Stimulated activated CD4-positive, alpha-beta T cell treated with anti-CD3 and anti-CD28 coated beads, Interleukin-2, amount 100 ng/mL, for 48 hours (primary cell): ENCODE measurements at places on chromosomes 7 and 10.
A peak's percentile ranks its signal among the peaks of the same experiment; 100 is the strongest.

DNA sequence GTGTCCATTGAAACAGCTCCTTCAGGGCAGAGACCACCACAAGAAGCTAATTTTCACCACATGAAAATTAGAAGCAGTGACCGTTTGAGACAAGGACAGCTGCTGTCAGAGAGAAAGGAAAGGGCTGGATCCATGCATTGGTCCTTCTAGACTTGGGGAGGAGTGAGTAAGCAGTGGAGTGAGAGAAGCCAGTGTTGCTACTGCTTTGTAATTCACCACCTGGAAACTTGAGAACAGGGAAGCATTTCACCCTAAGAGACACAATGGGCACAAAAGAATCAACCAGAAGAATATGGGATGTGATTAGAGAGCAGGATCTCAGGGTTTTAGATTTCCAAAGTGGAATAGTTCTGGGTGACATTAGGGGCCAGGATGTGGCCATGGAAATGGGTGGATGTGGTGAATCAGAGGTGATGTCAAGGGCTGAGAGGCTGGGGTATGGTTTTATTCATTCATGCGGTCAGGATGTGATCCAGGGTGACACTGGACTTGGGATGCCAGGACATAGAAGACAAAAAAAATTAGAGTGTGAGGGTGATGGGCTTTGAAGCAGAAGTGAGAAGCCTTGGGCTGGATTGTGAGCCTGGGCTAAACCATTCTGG lies 61.6 kb downstream of the DENND11 start:
- DNase-seq, result no peak

GRCh38 chr10:94088926-94089381 lies 95.2 kb downstream of the PLCE1 start:
- DNase-seq, result no peak

DNA sequence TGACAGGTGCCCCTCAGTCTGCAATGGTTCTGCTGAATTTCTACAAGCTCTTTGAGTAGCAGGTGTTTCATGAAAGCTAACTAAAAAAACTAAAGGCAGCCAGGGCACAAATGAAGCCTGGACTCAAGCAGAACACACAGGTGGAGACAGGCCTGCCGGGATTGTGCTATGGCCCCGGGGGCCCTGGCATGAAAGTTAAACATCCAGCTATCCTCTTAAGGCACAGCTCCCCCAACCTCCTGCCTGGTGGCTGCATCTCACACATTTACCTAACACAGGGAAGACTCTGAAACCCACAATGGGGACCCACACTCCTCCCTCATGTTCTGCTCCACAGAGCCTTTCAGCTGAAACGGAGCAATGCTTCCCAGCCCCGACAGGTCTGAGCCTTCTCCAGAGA lies 76.3 kb upstream of the CAMK2B start:
- no peak for DNase-seq

DNA sequence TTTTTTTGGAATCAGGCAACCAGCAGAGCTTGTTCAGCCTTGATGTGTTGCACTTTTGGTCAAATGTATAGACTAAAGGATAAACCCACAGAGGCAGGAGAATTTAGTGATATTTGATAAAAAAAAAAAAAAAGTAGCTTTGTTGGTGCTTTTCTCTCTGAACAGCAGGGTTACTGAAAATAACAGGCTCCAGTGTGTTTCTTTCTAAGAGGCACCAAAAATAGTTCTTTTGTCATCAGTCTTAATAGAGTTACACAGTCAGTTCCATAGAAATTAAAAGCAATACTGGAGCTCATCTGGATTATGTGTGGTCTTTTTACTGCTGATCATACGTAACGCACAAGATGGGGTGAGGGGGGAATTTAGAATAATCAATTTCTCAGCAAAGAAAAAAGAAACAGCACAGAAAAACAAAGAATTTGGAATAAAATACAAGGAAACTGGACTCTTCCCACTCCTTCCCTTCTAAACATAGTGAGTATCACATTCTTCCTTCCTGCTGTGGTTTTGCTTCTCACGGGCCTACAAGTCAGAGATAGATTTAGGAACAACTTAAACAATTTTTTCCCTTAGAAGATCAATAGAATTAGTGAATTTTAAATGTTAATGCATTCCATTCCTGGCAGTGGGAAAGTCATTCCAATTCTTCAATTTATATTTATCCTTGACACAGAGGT lies 178.8 kb upstream of the AKR1E2 start:
- DNase-seq, result no peak

GRCh38 chr7:149310113-149310836 lies 48.3 kb downstream of the ZNF783 start:
- no peak for DNase-seq

- DNase-seq, result no peak
Observed at GRCh38 chr10:102549549-102549948, 45.8 kb downstream of the SUFU start.

GRCh38 chr7:68925241-68925640 lies 673.0 kb upstream of the AUTS2 start:
- no peak for DNase-seq

- no peak for DNase-seq
Observed at GRCh38 chr7:158606671-158607424, 19.2 kb upstream of the PTPRN2 start.

DNA sequence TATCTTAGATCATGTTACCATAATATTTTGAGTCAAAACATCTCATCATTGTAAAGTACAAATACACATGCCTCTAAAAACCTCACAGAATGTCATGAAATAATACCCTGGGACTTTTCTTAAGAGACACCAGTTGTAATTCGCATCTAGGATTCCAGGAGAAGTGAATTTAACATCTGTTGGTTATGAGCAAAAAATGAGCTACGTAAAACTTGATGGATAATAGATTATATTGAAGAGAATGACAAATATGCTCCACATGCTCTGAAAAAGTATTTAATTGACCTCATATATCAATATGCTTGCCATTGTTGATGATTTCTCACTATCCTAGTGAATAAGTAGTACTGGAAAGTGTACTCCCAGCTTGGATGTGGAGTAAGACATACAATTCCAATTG lies 227.0 kb downstream of the BBS9 start:
- no peak for DNase-seq

GRCh38 chr7:55160539-55160938 lies 141.7 kb downstream of the EGFR start:
- DNase-seq, result no peak

GRCh38 chr10:104325436-104326435 lies 12.5 kb downstream of the ITPRIP start:
- DNase-seq, result no peak

DNA sequence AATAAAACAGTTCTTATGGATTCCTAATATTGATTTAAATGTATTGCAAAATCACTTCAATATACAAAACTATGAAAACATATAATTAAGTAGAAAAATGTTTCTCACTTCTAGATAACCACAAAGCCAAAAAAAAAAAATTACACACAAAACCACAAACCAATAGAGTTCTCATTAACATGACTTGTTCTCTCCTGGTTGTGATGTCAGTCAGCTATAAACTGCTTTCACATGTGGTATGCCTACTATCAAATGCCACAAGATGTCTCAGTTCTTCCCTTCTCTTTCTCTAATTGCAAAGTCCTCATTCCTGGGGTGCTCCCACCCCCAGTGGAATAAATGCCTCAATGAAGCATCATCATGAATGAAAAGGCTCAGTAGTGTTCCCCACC lies 16.6 kb downstream of the GNAI1 start:
- DNase-seq, result no peak

- no peak for DNase-seq
Observed at GRCh38 chr10:125151170-125151552, 9.2 kb downstream of the CTBP2 start.

- no peak for DNase-seq
Observed at GRCh38 chr10:122116331-122116730, 127.4 kb downstream of the TACC2 start.

DNA sequence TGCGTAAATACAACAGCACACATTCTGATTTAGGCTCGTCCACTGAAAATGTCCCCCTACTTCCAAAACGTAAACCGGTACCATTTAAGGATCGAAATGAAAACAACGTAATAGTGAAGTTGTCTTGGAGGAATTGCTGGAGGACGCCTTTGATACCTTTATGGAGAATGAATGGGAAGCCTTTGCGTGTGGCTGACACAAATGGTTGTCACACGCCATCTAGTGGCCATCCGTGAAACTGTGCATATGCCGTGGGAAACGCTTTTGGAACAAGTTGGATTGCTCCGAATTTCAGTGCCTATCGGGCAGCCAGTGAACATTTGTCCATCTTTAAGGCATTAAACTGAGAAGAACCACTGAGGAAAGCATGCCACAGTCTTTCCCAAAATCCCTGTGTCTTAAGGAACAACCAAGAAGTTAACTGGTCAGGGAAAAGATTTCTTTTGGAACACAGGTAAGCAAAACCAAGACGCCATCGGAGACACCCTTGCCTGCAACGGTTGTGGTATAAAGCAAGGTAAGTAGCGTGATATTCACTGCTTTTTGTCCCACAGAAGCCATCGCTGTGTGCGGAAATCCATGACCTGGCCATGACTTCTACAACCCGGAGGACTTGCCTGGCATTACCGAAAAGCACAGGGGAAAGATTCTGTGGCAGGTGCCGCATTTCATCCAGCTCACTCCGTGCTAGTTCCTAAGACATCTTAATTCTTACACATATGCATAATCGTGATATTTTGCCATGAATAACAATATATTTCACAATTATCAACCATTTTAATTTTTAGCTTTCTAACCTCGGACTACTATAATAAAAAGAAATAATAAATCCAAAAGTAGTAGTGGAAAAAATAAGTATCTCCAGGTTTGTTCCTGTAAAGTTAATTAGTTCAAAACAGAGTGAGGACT lies 100.6 kb downstream of the FAM204A start:
- peak; percentile 68 for DNase-seq

- DNase-seq, result no peak
Observed at GRCh38 chr7:8423057-8423456, 10.4 kb upstream of the NXPH1 start.
